ENCODE measurements at places on chromosomes 13 and 19.

DNA sequence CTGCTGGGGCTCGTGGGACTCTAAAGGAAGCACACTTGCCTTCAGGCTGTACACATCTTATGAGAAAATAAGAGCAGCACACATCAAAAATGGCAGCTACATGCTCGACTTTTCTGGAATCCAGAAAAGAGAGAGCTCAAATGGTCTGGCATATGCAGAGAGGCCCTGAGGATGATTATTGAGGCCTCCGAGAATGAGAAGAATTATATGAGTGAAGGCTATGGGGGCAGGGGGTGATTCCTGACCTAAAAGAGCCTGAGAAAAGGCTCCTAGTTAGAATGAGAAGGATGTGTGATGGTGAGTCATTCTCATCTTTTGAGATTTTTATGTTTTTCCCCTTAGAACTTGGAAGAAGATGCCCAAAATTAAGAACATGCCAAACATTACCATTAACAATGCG lies 97.1 kb downstream of the HSPH1 start:
- DNase-seq = no peak

DNA sequence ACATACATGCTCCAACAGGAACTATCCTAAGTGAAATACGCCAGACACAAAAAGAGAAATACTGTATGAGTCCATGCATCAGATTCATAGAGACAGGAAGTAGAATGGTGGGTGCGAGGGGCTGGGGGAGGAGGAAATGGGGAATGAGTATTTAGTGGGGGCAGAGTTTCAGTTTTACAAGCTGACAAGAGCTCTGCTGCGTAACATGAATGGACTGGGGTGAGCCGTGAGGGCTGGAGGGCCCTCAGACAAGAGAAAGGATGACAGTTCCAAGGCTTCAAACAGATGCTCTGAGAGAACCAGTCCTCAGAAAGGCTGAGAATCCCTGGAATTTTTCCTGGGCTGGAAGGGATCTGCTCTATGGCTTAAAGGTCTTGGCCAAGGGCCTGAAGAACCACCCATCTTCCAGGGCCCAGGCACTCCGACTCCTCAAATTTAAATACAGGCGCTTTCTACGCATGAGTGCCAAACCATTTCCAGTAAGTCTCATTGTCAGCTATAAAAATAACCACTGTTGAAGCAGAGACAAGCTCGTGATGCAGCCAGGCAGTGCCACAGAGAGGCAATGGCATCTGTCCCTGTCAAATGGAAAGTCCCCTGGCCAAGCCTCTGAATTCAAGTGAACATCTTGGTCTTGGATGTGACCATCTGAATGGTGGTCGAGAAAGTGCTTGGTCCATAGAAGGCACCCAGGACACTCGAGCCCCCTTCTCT lies 17.5 kb downstream of the KLF2 start:
- DNase-seq = no peak

DNA sequence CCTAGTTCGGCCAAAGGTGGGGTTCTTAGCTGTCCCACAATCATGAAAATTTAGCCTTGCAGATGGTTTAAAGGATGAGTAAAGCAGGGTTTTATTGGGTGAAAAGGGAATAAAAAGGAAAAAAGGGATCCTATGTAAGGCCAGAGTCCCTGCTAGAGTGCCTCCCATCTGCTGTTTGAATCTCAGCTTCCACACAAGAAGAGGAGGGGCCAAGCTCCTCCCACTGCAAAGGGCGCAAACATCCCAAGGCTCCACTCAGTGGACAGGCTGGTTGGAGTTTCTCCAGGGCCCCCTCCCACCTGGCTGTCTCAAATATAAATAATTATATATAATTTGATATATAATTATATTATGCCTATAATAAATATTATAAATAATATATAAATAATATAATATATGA lies 1272.1 kb upstream of the PCDH20 start:
- DNase-seq = no peak

GRCh38 chr19:44055870-44056269 lies 4.0 kb downstream of the ZNF223 start:
- DNase-seq = no peak

GRCh38 chr19:16041299-16041990 lies 34.9 kb upstream of the TPM4 start:
- peak; percentile 65 for DNase-seq

GRCh38 chr13:97212601-97213040 lies 9.5 kb upstream of the MBNL2 start:
- no peak for DNase-seq

DNA sequence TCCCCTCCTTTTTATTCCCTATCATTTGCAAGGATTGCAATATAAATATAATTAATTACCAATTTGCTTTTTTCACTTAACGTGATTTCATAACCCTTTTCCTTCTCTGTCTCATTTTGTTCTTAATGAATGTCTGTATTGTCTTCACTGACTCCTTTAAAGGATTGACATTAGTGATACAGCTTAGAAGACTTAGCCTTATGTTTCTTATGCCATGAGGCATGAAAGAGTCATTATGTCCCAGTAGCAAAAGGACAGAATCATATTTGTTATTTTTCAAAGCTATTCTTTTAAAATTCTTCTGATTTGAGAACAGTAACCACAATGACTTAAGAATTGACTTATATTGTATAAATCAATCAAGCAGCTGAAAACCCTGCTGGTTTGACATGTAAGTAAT lies 26.2 kb downstream of the SLC10A2 start:
- DNase-seq = no peak

- no peak for DNase-seq
Observed at GRCh38 chr13:106176117-106176516, 359.3 kb downstream of the EFNB2 start.

- no peak for DNase-seq
Observed at GRCh38 chr19:33505148-33505547, 16.4 kb downstream of the PEPD start.

GRCh38 chr13:45678282-45678681 lies 23.8 kb upstream of the CBY2 start:
- no peak for DNase-seq

All from GM18507 (cell line).